Spinal cord (tissue), 10 donors: ENCODE measurements at places on chromosomes 3 and 15.

DNA sequence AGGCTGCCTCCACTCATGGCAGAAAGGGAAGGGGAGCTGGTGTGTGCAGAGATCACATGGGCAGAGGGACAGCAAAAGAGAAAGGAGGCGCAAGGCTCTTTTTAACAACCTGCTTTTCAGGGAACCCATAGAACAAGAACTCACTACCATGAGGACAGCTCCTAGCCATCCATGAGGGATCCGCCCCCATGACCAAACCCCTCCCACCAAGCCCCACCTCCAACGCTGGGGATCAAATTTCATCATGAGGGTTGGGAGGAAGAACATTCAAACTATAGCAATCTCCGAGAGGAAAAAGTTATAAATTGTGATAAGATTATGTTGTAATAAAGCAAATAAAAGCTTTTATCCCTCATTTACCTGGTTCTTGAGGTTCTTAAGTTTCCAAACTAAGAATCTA is 84.7 kb upstream of the LMCD1 start:
- no peak for DNase-seq

DNA sequence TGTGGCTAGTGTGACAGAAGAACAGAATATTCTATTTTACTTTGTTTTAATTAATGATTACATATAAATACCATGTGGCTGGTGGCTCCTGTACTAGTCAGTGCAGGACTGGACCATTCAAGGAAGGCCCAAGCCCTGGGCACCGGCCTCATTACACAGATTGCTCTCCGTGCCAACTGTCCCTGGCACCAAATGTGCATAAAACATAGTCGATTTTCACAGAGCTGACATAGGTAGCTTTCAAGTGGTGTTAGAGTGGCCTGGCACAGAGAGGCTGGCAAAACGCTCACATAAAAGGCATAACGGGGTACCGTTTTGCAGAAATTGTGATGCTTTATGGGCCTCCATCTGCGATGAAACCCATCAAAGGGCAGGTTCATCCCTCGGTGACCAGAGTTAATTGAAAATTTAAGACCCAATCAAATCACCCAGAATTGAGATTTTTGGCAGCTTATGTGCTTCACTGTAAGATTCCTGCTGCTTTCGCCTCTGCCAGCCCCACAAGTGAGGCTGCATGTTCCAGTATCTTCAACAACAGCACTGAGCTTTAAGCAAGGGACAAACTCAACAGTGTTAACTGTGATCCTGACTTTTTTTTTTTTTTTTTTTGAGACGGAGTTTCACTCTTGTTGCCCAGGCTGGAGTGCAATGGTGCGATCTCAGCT is 25.9 kb downstream of the RFTN1 start:
- DNase-seq: peak; percentile 85

DNA sequence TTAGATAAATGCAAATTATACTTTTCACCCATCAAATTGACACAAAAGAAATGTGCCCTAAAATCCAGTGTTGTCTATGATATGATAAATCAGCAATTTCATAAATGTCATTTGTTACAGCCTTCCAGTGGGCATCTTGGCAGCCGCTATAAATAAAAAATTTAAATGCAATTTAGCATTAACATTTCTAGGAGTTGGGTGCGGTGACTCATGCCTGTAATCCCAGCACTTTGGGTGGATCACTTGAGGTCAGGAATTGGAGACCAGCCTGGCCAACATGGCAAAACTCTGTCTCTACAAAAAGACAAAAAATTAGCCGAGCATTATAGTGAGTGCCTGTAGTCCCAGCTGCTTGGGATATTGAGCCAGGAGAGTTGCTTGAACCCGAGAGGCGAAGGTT is 65.9 kb upstream of the POMGNT2 start:
- DNase-seq: no peak

DNA sequence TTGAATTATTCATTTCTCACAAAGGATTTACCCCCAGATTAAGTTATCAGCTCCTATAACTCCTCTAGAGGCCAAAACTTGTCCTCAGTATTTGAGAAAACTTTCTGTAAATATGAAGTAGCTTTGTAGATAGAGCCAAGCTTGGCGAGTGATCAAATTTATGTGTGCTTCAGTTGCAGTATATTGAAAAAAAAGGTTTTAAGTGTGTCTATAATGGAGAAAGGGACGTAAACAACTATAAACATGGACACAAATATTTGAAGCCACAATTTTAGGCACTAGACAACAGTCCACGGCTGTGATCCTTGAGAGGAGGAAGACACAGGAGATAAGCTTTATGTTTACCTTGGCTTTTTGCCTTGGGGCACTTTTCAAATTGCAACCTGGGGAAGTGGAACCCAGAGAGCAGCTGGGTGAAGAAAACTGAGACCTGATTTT is 118.7 kb downstream of the THRB start:
- DNase-seq: no peak

DNA sequence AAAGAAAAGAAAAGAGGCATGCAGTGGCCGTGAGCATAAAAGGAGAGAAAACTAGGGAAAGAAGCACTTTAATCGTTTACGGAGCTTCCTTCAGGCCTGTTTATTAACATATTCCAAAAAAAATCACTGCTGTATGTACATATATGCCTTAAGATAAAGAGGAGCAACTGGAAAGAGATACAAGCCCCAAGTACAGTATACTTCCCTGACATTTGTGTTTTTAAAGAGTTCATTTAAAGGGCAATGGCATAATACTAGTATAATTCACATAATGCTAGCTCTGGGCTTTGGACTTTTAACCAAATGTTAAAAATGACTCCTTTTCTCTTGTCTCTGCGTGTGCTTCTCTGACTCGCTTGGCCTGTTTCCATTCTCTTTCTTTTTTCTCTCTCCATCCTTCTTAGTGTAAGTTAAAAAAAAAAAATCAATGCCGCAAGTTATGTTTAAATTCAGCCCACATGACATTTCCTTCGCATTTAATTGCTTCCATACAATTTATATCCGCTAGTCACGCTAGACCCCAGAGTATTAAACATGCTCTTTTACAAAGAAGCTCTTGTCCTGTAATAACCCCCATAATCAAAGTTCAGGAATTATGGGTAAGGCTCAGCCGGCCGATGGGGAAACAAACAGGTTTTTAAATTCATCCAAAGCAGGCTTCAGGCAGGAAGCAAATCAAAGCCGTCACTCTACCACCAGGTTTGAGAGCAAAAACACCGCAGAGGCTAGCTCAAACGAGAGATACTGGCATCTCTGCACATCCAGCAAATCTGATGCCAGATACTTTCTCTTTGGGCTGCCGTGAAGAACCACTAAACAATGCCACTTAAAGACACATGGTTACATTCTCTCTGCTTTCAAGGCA is 19.4 kb downstream of the WWTR1 start:
- DNase-seq: peak; percentile 28

DNA sequence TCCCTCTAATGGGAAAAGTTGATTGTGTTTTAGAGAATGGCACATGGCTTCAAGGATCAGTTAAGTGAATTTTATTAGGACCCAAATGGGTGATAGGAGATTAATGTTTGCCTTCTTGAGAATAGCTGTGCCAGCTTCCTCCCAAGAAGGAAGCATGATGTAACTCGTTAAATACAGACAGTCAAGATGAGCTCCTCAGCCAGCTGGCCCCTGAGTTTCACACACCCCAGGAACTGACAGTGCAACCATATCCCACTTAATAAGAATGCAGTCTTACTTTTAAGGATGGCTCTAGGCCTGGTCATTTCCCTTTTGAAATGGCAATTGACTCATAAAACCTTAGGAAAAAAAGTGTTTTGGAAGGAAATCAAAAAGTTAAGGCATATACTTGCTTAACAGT is 472.8 kb upstream of the KCNMB2 start:
- no peak for DNase-seq

DNA sequence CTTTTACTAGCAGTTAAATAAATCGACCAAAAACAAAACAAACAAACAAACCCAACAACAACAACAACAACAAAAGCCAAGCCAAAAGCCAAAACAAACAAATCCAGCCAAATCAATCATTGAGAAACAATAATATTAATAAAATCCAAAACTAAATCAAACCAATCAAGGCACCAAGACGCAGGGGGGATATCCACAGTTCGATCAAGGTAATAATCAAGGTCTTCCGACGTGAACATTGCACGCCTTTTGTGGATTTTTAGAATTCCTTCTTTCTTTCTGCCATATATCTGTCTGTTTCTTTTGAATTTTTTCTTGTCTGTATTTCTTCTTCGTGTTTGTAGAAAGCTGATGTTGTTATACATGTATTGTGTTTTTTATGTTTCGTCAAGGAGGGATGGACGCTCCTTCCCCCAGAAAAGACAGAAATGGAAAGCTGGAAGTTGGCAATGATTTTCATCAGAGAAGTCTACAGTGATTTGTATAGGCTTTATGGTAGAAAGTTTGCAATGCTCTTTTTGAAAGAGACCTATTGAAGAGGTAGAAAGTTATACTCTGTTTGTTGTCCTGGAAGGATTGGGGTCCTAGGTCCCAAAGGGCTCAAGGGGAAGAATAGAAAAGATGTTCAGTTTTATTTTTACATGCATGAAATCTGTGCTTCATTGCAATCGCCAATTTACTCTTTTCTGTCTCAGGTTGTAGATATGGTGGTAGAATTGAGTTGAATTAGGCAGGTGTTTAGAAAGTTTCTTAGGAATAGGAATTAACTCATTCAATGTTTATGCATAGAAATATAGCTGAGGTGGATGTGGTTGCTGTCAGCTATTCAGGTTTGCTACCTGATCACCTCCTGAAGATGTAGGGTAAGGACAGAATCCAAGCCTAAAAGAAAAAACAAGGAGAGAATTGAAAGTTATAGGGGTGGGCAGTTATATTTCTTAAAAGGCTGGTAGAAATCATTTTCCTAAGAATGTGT is 1.2 kb downstream of the ARPP21 start:
- no peak for DNase-seq

DNA sequence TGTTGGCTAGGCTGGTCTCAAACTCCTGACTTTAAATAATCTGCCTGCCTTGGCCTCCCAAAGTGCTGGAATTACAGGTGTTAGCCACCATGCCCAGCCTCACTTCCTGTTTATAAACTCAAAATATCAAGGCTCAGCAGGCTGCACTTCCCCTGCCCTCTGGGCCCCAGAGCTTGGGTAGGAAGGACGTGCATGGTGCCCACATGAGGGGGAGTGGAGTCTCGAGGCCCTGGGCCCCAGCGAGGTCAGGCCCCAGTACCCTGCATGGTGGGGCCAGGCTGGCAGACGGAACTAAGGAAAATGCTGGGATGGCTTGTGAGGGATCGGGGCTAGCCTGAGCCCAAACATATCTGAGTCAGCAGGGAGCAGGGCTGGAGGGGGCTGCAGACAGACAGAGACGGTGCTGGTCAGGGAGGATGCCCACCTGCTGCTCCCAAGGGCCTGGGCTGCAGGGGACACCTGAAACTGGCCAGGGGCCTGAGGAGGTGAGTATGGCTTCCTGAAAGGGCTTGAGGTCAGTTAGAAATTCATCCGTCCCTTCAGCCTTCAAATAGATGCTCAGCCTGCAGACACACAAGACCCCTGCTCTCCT is 5.1 kb downstream of the SPTBN5 start:
- no peak for DNase-seq
